ENCODE measurements at places on chromosomes 7 and 10.

DNA sequence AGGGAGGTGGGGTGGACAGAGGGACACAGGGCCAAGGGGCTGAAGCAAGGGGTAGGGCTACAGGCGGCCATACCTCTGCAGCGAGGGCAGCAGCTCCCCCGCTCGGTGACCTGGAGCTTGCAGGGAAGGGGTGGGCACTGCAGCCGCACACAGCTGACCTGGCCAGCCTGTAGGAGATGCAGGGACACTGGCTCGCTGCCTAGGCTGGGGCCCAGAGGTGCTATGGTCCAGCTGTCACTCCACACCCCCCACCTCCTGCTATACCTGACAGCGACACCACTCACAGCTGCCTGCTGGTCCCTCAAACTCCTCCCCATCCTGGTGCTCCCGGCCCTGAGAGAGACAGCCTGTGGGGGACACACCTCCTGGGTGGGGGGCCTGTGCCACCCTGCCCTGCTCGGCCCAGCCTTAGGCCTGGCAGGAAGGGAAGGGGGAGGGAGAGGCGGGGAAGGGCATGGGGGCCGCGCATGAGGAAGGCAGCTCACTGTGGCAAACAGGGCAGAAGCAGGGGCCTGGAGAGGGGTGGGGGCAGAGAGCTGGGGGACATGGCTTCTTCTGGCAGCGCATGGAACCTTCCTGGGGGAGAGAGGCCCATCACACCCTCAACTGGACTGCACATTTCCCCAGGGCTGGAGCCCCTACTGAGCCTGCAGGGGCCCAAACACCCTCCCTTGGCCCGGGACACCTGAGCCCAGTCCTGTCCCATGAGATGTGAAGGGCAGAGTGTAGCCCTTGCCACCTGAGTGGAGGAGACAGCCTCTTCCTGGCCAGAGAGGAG is 23.9 kb downstream of the ATP6V1F start:
- DNase-seq: no peak

GRCh38 chr10:70355051-70356021 is 27.1 kb downstream of the LRRC20 start:
- DNase-seq: no peak

GRCh38 chr10:124798781-124799180 is 2.8 kb upstream of the ABRAXAS2 start:
- no peak for DNase-seq

DNA sequence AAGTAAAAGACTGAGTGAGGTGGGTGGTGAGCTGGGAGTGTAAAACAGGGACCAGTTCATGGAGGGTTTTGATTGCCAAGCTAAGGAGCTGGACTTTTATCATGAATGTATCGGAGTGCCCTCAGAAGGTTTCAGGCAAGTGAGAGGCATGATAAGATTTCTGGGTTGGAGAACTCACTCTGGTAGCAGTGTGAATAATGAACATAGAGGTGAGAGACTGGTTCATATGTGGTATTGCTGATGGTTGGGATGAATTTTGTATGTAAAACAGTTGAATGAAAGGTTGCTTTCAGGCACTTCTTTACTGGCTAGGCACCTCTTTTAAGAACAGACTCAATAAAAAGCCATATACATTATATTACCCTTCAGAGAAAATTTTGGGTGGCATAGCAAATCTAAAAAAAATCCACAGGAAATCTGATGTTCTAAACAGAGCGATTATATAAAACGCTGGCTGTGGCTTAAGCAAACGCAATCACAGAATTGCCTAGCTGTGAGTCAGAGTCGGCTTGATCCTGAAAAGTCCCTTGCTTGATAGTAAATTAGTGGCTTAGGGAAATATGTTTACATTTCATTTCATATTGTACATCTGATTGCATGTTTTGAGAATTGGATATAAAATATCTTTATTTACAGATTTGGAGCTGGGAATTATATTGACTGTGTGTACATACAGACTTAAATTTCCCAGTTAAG is 92.9 kb upstream of the HDAC9 start:
- DNase-seq: no peak

DNA sequence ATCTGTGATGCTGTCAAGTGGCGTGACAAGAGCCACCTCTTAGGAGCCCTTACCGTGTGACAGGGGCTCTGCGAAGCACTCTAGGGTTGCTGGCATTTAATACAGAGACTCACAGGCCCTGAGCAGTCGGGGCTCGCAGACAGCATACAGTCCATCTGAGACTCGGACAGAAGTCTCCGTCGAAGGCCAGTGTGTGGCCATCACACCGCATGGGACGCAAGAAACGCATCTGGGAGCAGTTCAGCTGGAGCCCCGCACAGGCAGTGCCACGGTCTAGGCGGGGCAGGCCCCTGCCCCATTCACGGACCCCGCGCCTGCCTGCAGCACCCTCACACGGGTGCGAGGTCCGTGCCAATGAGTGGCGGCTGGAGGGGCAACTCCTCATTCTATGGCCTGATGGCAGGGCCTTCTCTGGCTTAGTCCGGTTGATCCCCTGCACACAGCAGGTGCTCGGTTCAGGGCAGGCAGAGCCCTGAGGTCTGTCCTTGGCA is 33.6 kb downstream of the IQCE start:
- DNase-seq: no peak

- DNase-seq: peak; percentile 47
These were observed at the start of gene LRGUK for GRCh38 chr7:134126966-134127848. Gene LRGUK (plus strand): TSS chr7:134127340. CDS start chr7:134127368, 28 bp downstream.

- DNase-seq: no peak
These were observed 37.3 kb downstream of the ZCCHC24 start for GRCh38 chr10:79407811-79408795.

GRCh38 chr7:4203626-4204512 is 478.2 kb upstream of the FOXK1 start:
- DNase-seq: no peak

DNA sequence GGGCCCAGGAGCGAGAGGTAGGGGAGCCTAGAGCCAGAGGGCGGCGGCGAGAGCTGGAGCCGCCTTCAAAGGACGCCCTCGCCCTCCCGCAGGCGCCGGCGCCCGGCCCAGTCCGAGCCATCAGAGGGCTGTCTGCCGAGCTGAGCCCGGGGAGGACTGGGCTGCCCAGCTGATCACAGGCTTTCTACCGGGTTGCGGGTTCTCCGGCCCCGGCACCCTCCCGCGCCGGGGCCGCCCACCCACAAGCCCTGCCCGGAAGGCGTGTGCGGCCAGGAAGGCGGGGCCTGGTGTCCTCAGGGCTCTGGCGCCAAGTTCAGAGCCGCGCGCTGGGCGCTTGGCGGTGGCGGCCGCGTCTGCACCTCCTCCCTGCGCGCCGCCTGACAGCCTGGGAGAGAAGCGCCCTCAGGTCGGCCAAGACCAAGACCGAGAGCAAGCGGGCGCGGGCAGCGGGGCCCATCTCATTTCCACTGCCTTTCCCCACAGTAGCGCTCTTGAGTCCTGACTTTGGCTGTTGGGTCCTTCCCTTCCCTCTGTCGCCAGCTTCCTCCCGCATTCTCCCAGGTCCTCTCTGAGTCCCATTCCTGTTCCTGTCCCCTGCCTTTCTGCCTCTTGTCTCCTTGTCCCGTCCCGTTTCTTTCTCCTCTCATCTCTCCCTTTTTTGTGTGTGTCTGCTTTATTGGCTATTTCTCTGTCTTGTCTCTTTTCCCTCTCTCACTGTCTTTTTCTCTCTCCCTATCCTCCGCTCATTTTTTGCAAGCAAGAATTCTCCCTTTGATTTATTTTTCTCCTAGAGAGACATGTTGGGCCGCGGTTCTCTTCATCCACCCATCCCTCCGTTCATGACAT is 60.6 kb upstream of the MSMB start:
- peak; percentile 9 for DNase-seq

- no peak for DNase-seq
These were observed 3.6 kb downstream of the TMEM254 start for GRCh38 chr10:80081801-80082750.

GRCh38 chr10:12890958-12891357 is 110.6 kb downstream of the CCDC3 start:
- DNase-seq: no peak

GRCh38 chr7:116443101-116443523 is 56.4 kb upstream of the CAV2 start:
- DNase-seq: no peak

- DNase-seq: no peak
These were observed 275.8 kb downstream of the PTPRN2 start for GRCh38 chr7:158311791-158312190.

- DNase-seq: no peak
These were observed 401.7 kb downstream of the EXOC4 start for GRCh38 chr7:133654547-133654946.

DNA sequence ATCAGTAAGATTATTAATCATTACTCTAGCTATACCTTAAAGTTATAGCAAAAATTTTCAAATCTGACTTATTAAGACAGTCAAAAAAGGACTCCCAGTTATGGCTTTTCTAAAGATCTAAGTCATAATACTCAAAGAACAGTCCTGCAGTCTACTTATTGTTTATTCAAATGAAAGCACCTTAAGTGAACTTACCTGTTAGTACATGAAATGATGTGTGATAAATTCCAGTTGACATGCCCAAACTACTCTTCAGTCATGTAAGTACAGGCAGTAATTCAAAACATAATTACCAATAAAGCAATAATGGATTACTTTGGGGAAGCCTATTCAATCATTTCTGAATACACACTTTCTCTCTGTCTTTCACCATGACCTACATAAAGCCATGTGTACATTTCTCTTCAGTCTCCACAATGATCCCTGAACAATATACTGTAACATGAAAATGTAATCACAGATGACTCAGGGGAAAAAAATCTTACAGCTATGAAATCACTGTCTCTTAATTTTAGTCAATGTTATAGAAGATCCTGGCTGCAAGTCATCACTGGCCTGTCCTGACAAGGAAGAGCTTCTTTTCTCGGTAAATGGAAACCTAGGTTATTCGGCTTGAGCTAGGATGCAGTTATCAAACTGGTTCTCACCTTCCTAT is 420.7 kb upstream of the LRRTM3 start:
- DNase-seq: no peak

GRCh38 chr10:3765146-3765545 is 19.9 kb downstream of the KLF6 start:
- no peak for DNase-seq

DNA sequence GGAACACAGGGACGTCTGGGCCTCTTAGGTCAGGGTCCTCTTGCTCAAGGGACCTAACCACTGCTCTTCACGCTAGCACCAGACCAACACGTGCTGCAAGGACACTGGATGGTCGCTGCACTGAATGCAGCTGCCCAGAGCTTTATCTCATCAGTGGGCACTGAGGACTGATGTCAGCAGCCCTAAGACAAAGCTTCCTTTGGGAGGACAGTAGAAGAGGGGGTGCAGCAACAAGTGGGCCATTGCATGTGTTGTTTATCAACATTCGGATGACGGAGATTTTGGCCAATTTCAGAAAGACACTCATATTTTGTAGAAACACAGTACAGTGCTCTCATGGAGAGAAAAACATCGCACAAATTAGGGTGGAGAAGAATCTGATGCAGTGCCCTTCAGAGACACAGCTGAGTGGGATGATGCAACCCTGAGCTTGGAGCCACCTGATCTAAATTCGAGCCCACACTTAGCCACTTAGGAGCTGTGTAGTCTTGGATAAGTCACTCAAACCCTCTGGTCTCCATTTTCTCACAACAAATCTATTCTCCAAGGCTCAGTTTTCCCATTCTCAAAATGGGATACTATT is 1.7 kb downstream of the OPALIN start:
- no peak for DNase-seq

GRCh38 chr7:96952974-96953391 is 52.4 kb upstream of the DLX6 start:
- no peak for DNase-seq

- DNase-seq: no peak
These were observed 376 bp downstream of the GNA12 start for GRCh38 chr7:2843711-2844152.

GRCh38 chr7:138316421-138317043 is 143.5 kb upstream of the TRIM24 start:
- no peak for DNase-seq

GRCh38 chr10:131758062-131758938 is 142.5 kb upstream of the PPP2R2D start:
- peak; percentile 59 for DNase-seq

DNA sequence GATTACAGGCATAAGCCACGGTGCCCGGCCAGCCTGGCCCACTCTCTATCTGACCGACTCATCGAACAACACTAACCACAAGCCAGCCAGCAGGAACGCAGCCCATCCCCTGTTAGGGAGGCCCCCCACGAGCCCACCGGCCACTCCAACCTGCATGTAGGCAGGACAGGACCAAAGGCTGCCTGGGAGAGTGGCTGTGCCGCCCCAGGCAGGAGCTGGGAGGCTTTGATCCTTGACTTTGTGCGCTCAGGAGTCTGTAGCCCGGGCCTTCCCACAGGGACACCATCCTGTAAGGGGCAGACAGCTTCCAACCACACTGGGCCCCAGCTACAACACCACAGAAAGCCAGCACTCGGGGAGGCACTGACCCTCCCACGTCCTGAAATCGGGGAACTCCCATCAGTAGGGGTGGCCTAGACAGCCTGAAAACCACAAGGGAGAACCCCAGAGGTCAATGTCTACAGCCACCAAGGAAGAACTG is 29.4 kb downstream of the GRID1 start:
- DNase-seq: no peak

DNA sequence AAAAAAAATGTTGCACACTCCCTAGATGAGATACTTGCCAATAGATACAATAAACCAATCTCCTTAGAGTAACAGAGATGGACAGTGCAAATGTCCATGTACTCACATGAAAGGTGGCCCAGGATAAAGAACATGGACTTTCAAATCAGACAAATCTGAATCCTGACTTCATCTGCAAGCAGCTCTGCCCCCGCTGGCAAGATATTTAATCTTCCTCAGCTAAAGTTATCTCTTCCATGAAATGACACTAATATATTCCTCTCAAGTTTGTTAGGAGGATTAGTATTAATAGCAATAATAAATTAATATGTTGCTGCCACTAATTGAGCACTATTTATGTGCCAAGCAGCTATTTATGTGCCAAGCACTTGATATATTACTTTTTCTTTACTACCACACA is 148.6 kb upstream of the YAE1 start:
- DNase-seq: no peak

DNA sequence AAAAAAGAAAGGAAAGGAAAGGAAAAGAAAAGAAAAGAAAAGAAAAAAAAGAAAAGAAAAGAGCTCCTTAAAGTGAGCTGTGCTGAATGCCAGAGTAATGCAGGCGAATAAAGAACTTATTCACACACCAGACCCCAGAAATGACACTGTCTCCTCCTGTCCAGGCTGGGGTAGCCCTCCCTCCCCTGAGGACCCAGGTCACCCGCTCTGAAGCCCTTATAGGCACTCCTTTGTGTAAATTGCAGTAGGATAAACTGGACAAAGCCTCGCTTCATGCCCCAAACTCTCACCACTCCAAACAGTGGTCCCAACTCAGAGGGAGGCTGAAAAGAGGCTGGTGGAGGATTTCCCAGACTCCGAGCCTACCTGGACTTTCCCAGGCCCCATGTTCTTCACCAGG is 46.3 kb downstream of the PKD1L1 start:
- DNase-seq: no peak

- DNase-seq: no peak
These were observed 319.3 kb upstream of the CACNA2D1 start for GRCh38 chr7:82762880-82763279.

DNA sequence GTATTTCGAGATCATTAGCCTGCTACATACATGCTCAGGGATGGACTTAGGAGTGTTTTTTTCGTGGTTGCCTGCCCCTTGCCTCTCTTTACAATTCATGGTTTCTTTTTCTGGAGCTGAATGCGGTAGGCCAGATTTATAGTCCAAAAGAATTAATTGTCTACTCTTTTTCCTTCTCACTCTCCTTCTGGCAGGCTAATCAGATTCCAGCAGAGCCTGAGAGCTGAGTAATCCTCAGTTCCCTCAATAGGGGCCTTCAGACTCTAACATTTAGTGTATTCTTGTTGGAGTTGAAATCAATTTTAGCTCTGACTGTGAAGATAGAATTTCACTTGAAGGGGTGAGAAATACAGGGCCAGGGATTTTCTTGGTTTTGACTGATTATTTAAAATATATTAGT is 16.4 kb downstream of the SORCS3 start:
- DNase-seq: no peak

GRCh38 chr7:27364344-27364758 is 121.7 kb downstream of the EVX1 start:
- no peak for DNase-seq

All from NCI-H187 (cell line).